ENCODE measurements at places on chromosomes 7 and 10.
A peak's percentile ranks its signal among the peaks of the same experiment; 100 is the strongest.

DNA sequence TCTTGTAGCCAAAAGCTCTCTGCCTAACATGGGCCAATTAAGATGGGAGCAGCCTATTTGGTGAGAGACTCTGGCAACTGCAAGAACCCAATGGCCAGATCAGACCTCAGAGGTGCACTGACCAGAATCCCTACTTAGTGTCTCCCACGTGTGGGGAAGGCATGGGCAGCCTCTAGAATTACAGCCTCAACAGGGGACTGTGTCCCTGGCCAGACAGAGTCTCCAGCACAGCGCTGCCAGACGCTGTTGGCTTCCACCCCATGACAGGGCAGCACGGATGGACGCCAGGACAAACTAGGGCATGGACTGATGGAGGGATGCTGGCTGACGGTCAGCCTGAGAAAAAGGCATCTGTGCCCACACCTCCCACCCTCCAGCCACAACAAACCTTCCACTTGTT is 729.3 kb upstream of the AUTS2 start:
- peak; percentile 9 for DNase-seq

DNA sequence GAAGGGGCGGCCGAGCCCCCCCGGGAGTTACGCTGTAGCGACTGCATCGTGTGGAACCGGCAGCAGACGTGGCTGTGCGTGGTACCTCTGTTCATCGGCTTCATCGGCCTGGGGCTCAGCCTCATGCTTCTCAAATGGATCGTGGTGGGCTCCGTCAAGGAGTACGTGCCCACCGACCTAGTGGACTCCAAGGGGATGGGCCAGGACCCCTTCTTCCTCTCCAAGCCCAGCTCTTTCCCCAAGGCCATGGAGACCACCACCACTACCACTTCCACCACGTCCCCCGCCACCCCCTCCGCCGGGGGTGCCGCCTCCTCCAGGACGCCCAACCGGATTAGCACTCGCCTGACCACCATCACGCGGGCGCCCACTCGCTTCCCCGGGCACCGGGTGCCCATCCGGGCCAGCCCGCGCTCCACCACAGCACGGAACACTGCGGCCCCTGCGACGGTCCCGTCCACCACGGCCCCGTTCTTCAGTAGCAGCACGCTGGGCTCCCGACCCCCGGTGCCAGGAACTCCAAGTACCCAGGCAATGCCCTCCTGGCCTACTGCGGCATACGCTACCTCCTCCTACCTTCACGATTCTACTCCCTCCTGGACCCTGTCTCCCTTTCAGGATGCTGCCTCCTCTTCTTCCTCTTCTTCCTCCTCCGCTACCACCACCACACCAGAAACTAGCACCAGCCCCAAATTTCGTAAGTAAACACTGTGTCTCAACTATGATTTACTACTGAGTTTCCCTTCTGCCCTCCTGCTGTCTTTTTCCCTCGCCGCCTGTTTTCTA is 666 bp downstream of the NRG3 start:
- no peak for DNase-seq

- DNase-seq = no peak
These were observed 249.3 kb downstream of the REEP3 start for GRCh38 chr10:63770523-63770922.

GRCh38 chr7:25712500-25712899 is 439.5 kb upstream of the NFE2L3 start:
- no peak for DNase-seq

DNA sequence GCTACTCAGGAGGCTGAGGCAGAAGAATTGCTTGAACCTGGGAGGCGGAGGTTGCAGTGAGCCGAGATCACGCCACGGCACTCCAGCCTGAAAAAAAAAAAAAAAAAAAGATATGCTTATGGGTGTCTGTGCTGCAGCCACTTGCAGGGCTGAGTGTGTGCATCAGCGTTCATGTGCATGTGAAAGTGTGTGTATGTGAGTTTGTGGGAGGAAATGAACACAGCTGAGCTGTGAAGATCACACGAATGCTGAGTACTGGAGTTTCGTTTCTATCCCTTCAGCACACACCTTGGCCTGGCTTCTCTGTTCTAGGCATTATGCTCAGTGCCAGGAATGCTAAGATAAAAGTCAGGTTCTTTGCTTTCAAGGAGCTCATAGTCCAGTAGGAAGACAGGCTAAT is 12.0 kb upstream of the SVOPL start:
- DNase-seq = no peak

DNA sequence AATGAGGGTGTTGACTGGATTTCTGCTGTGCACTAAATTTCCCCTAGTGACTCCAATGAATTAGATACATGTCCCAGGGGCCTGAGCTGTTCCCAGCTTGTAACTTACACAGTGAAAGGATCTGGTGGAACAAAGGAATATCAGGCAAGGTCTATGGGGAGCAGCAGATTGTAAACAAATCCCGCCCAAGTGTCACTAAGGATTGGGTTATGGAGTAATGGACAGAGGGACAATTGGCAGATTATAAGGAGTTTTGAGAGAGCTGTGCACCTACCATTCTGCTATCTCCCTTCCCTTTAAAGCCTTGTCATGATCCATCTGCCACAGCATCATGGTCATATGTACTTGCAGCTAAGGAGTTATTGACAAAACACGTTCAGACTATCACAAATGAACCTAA is 183.0 kb downstream of the RAB11FIP2 start:
- no peak for DNase-seq

- peak; percentile 29 for DNase-seq
These were observed 92.0 kb downstream of the TMEM106B start for GRCh38 chr7:12303062-12303461.

DNA sequence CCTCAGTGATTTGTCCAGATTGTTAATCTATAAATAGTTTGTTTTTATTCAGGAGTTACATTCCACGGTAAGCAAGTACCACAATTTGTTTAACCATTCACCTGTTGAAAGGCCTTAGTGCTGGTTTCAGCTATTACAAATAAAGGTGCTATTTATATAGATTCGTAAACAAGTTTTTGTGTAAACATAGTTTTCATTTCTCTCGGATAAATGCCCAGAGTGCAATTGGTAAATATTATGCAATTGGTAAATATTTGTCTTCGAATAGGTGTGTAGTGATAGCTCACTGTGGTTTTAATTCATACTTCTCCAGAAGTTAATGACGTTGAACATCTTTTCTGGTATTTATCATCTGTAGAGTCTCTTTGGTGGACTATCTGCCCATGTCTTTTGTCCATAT is 76.4 kb upstream of the RSU1 start:
- no peak for DNase-seq

DNA sequence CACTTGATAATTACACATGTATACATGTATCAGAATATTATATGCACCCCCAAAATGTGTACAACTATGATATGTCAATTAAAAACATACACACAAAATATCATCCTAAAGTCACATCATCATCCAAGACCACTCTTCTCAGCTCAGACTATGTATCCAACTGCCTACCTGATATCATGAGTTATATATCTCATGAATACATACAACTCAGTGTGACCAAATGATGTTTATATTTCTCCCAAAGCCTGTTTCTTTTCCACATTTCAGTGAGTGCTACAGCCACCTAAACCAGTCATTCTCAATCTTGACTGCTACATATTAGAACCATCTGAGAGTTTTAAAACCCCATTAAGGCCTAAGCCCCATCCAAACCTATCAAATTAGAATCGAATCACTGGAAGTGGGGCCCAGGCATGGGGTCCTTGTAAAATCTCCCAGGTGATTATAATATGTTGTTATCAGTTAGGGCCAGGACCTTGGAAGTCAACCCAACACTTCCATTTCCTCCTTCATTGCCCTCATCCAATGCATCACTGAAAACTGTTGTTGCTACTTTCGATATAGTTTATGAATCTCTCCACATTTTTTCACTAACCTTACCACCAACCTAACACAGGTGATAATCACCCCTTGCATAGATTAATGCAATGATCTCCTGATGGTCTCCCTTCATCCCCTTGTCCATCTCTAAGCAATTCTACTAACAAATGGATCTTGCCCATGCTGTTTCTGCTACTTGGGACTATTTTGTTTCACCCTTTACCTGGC is 53.8 kb upstream of the ITGB8 start:
- DNase-seq = no peak

DNA sequence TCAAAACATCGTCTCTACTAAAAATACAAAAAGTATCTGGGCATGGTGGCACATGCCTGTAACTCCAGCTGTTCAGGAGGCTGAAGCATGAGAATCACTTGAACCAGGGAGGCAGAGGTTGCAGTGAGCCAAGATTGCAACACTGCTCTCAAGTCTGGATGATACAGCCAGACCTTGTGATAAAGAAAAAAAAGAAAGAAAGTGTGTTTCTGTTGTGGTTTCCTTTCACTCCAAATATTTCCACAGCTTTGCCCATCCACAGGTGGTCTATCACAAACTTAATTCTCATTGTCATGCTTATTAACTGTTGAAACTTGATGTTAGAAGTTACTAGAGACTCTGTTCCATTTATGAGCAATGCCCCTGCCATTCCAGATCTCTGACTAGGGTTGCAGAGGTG is 316.0 kb upstream of the SEMA3C start:
- DNase-seq = no peak

DNA sequence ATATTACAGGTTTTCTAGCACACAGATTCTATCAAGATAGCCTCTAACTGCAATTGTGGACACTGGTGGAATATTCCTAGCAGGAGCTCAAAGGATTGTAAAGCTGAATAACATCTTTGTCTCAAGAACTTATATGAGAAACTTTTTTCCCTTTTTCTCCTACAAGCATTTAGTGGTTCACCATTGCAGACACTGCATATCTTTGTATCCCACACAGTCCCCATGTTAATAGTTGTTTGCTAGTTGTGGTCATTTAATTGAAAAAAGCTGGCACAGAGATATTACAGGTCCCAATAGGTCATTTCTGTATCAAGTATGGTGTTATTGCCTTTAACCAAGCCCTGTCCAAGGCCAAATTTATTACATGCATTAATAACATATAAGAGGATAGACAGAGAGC is 226.2 kb upstream of the TCF7L2 start:
- DNase-seq = no peak

GRCh38 chr7:55548295-55548731 is 24.0 kb downstream of the VOPP1 start:
- DNase-seq = no peak

DNA sequence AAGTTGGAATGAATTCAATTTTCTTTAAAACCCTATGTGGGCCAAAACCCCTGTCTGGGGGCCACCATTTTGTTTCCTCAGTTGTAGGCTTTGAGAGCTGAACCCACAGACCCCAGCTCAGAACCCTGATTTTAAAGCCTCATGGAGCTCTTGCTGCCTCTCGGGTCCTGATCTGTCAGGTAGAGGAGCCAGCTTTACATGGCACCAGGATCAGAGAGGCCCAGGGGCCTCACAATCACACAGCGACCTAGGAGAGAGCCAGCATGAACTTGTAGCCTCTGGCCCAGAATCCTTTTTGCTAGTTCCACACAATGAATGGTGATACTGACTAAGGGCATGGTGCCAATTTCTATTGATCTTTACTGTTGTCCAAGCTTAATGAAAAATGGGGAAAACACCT is 84.3 kb upstream of the SORCS3 start:
- no peak for DNase-seq

- DNase-seq = peak; percentile 73
These were observed 524.5 kb downstream of the PARD3 start for GRCh38 chr10:34290412-34291081.

- peak; percentile 50 for DNase-seq
These were observed 324.6 kb downstream of the ATRNL1 start for GRCh38 chr10:115417585-115418265.

GRCh38 chr7:1386623-1387220 is 72.5 kb downstream of the MICALL2 start:
- no peak for DNase-seq

GRCh38 chr7:27187475-27188385 is 2.7 kb upstream of the HOXA11 start:
- no peak for DNase-seq

DNA sequence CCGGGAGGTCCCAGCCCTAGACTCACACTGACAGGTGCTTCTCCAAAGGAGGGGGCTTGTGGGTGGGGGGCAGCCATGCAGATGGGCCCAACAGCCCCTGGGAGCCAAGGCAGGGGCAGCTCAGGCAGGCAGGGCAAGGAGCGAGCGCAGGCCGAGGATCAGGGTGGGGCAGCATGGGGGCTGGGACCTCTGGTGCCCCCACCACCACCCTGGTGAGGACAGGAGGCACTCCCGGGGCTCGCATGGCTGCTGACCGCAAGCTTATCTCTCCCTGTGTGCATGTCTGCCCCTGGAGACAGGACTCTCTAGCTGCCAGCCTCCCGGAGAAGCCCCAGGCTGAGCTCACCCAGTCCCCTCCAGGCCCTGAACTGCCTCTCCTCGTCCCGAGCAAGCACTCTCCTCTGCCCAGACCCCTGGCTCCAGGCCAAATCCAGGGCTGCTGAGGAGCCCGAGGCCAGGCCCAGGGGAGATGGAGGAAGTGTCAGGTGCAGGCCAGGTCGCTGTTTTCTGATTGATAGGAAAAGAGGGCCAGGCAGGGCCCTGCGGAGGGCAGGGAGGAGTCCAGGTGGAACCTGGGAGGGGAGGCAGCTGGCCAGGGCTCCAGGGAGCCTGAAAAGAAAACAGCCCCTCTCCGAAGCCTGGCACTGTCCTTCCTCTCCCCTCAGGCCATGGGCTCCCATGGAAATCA is 39.0 kb downstream of the PDGFA start:
- no peak for DNase-seq

DNA sequence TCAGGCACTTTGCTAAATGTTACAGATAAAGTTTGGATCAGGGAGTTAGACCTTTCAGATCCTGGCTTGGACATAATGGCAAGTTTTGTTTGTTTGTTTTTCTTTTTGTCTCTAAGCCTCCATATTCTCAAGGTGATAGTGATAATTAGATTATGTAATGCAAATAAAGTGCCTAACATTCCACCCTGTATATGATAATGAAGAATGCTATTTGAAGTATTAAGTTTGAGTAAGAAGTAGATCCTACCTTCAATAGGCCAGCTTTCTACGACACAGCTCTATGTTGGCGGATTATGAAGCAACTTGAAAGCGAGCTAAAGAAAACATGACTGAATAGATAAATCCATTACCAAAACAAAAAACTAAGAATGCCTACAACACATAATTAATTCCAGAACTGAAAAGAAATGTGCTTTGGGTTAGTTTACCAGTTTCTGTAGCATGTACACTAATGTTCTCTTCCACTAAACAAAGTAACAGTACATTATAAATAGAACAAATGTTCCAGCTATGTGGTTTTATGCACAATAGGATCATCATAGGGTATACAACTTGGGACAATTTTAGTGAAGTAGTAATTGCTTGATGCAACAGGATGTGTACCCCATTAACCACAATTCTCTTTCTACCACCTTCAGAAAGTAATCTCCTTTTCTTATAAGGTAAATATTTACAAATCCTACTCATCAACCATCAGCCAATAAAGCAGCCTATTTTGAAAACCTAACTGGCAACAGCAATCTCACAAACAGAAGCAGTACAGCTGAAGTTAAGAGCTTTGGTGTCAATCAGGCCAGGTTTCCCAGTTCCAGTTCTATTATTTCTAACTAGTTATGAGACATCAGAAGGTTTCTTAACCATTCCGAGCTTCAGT is 1.5 kb downstream of the SEM1 start:
- no peak for DNase-seq

GRCh38 chr7:154767142-154767541 is 235.8 kb downstream of the PAXIP1 start:
- peak; percentile 35 for DNase-seq
